Naive thymus-derived CD4-positive, alpha-beta T cell (primary cell): ENCODE measurements at places on chromosomes 7 and 10.

- no peak for DNase-seq
- H3K27ac ChIP-seq, result no peak overlapping the region
- no peaks in the 10 kb centered on the region for H3K27me3 ChIP-seq
- H3K36me3 ChIP-seq, result no peaks in the 10 kb centered on the region
- H3K4me3 ChIP-seq, result no peak overlapping the region
- no peaks in the 10 kb centered on the region for H3K4me1 ChIP-seq
Observed at GRCh38 chr7:102933763-102934162, 21.0 kb downstream of the LRRC17 start.

DNA sequence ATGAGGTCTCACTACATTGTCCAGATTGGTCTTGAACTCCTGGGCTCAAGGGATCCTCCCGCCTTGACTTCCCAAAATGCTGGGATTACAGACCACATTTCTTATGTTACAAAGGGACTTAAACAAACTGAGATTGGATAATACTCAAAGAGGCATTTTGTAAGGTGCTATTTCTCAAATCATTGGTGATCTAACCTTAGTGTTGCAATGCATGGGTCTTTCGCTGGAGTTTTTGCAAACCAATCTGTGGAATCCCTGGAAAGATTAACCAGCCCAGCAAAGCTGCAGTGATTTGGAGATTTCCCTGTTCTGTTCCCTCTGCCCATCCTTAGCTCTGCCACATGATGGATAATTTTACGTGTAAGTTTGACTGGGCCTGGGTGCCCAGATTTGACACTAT is 20.4 kb upstream of the ECHDC3 start:
- H3K36me3 ChIP-seq, result no peaks in the 10 kb centered on the region
- DNase-seq, result no peak
- H3K4me1 ChIP-seq, result no peaks in the 10 kb centered on the region
- no peak overlapping the region for H3K4me3 ChIP-seq
- no peaks in the 10 kb centered on the region for H3K27me3 ChIP-seq

DNA sequence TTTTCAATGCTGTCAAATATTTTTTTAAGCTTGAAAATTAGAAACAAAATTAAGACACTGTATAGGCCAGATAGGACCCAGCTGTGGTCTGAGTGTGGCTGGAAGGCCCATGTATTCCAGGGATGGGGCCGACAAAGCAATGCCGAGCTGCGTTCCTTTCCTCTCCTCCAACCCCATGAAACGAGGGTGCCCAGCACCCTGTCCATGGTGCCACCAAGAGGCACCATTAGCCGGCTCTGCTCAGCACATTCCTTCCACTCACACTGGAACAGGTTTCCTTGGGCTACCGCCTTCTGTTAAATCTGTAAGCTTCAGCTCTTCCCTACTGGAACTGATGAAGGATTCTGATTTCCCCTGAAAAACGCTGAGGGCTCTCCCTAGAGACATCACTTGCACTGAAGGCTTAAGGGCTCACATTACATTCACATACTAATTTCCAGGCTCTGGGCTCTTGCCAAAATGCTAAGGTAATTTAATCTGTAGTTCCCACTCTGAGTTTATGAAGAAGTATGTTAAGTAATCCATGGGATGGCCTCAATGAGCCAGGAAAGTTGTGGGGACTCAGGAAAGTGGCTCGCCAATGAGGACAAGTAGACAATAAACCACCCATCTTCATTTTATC is 73.7 kb upstream of the CAMK2B start:
- H3K36me3 ChIP-seq, result peaks cover 13% of the 10 kb centered on the region
- no peak overlapping the region for H3K27ac ChIP-seq
- H3K4me3 ChIP-seq, result no peak overlapping the region
- H3K4me1 ChIP-seq, result no peaks in the 10 kb centered on the region

DNA sequence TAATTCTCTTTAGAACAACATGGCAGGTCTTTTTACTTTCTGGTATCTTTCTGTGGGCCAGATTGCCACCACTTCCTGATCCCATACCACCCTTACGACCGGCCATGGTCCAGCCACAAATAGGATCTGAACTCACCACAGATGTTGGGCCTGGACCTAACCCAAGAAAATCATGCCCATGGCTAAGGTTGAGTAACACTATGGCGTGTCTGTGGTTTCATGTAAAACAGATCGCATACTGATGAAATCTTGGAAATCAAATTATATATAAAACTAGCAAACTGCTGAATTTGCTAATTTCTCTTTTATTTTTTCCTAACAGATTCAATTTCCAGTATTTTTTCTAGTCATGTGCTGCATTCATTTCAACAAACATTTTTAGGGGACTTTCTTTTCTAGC is 77.2 kb downstream of the CH25H start:
- no peak overlapping the region for H3K27ac ChIP-seq
- no peaks in the 10 kb centered on the region for H3K27me3 ChIP-seq
- no peak overlapping the region for H3K4me3 ChIP-seq
- DNase-seq, result no peak
- no peaks in the 10 kb centered on the region for H3K36me3 ChIP-seq

DNA sequence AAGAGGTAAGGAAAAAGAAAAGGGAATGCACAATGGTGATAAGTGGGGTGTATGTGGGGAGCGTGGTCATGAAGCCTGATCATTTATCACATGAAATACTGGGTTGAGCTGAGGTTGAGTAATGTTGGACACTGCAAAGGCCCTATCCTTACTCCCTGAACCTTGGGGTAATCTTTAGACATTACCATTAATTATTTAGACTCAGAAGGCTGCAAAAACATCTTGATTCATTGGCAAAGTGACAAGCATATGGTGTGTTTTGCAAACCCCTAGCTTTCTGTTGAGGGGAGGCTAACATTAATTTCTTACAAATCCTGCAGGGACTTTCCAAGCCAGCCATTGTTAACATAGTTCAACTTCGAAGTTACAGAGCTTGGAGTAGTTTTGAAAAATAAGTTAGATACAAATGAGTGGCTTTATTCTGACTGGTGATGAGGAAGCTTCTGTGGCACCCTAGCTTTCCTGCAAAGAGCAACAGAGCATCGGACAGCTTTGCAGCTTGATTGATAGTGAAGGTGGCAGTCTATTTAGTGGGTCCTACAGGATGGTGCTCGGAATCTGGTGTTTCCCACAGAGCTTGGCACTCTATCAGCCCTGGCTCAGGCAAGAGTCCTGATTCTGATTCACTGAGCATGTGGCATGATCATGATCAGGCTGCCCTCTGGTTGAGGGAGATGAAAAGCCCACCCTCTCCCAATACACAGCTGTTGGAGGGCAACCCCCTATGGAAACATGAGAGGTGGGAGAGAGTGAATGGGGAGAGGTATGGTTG is 153.7 kb upstream of the NPVF start:
- H3K4me3 ChIP-seq, result no peak overlapping the region
- DNase-seq, result no peak
- H3K4me1 ChIP-seq, result no peaks in the 10 kb centered on the region
- H3K36me3 ChIP-seq, result no peaks in the 10 kb centered on the region
- no peaks in the 10 kb centered on the region for H3K27me3 ChIP-seq
- H3K27ac ChIP-seq, result no peak overlapping the region

DNA sequence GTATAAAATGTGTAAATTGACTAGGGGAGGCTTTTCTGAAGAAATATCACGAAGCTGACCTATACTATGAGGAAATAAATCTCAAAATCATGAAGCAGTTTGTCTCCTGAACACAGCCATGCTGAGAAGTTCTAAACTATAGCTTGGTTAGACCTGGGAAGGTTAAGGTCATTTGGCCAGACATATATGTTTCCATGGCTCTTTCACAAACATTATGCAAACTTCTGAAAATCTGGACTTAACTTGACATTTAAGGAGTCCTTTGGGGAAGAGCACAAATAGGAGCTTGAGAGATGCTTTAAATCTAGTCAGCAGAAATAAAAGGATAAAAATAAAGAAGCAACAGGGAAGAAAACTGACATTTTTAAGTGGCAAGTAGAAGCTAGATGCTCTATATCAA is 115.9 kb upstream of the MEOX2 start:
- H3K4me1 ChIP-seq, result no peaks in the 10 kb centered on the region
- H3K27me3 ChIP-seq, result no peaks in the 10 kb centered on the region
- DNase-seq, result no peak
- no peak overlapping the region for H3K4me3 ChIP-seq
